ENCODE measurements at places on chromosomes 7 and 10.

- peak; percentile 87 for DNase-seq
These were observed 64.5 kb upstream of the SYPL1 start for GRCh38 chr7:106176414-106177299.

GRCh38 chr10:1368842-1369171, 312.6 kb downstream of the WDR37 start:
- peak; percentile 42 for DNase-seq

- DNase-seq = no peak
These were observed 225.3 kb downstream of the PTEN start for GRCh38 chr10:88088441-88089340.

GRCh38 chr10:972763-973162, 15.5 kb upstream of the GTPBP4 start:
- DNase-seq = no peak

- DNase-seq = no peak
These were observed 489.4 kb upstream of the SORCS1 start for GRCh38 chr10:107653832-107654287.

GRCh38 chr7:90611115-90611514, 15.0 kb downstream of the CDK14 start:
- no peak for DNase-seq

DNA sequence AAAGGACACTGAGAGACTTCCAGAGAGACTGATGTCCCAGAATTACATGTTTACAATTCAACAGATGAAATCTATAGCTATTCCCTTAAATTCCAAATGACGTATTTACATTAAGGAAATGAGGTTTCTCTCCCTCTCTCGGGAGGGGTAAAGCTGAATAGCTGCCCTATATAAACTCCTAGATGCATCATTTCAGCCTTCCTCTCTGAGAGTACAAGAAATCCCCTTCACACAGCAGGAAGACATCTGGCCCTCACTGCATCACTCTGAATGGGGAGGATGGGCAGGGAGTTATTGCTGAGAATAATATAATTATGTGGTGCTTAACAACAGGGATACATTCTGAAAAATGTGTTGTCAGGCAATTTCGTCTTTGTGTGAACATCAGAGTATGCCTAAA, 11.0 kb downstream of the POT1 start:
- no peak for DNase-seq

DNA sequence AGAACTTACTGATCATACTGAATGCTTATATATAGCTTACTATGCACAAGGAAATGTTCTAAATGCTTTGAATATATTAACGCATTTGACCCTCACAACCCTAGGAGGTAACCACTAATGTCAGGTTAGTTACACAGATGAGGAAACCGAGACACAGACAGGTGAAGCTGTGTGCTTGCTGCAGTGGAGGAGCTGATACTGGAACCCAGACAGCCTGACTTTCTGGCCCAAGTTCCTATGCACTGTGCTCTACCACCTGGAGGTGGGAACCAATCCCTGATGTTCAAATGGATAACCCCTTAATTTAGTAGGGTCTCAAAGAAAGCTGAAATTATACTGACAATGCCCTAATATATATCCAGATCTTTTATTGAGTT, 119.6 kb downstream of the SORBS1 start:
- no peak for DNase-seq

- no peak for DNase-seq
These were observed 76.0 kb upstream of the LEP start for GRCh38 chr7:128164955-128165670.

- no peak for DNase-seq
These were observed 326.9 kb downstream of the PLXNA4 start for GRCh38 chr7:132249256-132249971.

DNA sequence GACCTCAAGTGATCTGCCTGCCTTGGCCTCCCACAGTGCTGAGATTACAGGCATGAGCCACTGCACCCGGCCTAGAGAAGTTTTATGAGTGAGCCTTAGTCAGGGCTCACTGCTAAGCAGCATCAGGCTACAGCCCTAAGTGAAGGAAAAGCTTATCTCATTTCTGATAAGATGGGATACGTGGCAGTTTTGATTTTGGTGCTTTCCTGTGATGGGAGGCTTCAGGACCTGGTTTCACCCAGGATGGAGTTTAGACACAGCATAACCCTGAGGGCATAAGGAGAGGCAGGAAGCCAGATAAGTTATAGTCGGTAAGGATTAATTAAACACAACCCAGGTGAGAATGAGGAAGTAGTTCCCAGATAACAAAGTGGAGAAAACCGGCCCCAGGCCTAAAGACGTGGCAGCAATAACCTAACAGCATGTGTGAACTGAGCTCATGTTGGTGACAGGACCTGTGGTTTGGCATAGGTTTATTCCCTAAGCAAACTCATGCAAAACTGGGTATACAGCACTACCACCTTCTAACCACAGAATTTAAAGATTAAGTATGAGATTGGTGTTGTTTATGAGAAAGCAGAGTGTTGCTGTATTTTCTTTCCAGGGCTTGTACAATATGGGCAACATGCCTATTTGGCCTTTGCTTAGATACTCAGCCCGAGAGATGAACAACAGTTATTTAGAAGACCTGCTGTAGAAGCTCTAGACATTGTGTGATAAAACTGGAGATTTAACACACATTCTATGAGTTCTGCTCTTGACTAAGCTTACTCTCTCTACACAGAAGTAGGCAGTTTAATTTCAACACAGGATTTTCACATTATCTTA, 119.4 kb downstream of the COL28A1 start:
- DNase-seq = no peak

- DNase-seq = no peak
These were observed 332.1 kb upstream of the CELF2 start for GRCh38 chr10:10685566-10685965.

GRCh38 chr10:73186266-73186665, 18.3 kb downstream of the FAM149B1 start:
- DNase-seq = no peak

GRCh38 chr7:30865821-30866220, 45.8 kb upstream of the AQP1 start:
- no peak for DNase-seq

GRCh38 chr7:123972045-123972444, 47.0 kb downstream of the SPAM1 start:
- no peak for DNase-seq

GRCh38 chr10:6299743-6300105, 97.0 kb downstream of the PFKFB3 start:
- no peak for DNase-seq

GRCh38 chr7:657565-658119, 68.9 kb upstream of the DNAAF5 start:
- DNase-seq = no peak

DNA sequence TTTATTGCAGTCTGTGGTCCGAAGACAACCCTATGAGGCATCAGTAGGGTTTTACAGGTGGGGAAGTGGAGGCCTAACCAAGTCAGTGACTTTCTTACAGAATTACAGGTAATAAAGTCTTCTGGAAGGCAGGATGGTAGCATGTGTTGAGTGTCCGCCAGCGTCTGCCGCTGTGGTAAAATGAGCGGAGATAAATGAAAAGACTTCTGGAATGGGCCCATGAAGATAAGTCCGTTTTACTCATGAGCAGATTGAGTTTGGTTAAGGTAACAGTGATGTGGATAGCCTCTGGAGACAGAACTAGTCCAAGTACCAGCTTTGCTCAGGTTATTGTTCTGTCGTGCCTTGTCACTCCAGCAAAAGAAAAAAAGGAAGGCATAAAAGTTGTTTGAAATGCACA, 966 bp downstream of the FBH1 start:
- no peak for DNase-seq

DNA sequence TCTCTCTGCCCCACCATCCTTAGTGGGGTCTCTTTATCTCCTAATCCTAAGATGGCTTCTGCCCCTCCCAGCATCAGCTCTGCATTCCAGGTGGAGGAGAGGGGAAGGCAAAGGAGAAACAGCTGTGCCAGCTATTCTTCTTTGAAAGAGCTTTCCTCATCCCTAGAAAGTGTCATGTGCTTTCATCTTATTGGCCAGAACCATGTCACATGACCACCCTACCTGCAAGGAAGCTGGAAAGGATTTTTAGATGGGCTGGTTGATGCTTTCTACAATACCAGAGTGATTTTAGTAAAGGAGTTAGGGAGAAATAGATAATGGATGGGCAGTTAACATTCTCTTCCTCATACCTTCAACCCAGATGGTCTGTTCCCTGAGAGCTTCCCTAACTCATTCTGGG, 141.1 kb downstream of the INSYN2A start:
- no peak for DNase-seq

- peak; percentile 46 for DNase-seq
These were observed 1.3 kb upstream of the NMT2 start for GRCh38 chr10:15169555-15170401.

- no peak for DNase-seq
These were observed 57.1 kb upstream of the KCTD7 start for GRCh38 chr7:66571568-66571967.

DNA sequence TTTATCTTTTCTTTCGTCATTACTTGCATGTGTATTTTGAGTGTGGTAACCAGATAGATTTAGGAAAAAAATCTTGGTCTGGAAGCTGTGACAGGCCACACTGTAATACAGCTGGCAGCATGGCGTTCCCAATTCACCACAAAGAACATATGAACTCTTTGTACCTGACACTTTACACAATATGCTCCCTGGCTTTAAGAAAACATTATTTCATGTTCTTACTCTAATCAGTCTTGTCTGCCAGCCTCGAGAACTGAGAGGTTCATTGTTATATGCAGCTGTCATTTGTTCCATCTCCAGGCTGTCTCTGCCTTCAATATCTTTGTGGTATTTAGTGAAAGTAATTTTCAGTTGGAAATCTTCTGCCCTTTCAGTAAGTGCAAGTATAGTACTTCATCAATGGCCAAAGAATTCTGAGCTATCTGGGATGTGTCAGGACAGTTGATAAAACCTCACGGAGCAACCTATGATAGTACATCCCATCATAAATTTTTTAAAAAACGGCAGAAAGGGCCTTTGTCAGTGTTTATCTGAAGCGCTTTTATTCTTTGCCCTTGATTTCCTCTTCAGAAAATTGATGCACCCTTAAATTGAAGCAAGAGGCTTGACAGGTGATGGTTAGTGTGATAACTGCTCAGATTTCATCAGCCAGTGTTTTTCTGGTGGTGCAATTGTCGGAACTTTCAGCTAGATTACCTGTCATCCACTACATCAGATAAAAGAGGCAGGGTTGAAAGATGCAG, 146.3 kb upstream of the SP8 start:
- no peak for DNase-seq

- no peak for DNase-seq
These were observed 80.1 kb upstream of the ANKRD1 start for GRCh38 chr10:91000985-91001384.

DNA sequence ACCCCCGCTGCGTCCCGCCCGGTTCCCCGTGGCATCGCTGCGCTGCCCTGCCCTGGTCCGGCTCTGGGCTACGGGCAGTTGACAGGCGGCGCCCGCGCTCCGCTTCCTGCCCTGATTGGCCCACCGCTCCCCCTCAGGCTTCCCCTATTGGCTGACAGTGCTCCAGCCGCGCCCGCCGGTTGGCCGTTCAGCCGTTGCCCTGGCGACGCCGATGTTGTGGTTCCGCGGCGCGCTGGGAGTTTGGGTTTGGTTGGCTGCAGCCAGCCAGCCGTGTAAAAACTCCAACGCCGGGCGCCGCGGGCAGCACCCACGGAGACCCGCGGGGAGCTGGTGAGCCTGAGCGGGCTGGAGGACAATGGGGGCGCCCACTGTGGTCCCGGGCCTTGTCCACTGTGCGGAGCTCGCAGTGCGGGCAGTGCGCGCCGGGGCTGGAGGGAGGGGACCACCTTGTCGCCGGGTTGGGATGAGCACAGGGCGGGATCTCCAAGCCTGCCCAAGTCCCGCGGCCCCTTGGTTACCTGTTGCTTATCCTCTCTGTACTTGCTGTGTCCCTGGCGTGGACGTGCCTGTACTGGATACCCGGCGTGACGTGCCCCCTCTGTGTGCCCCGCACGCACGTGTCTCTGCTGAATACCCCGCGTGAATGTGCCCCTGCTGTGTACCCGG, at the start of gene C7orf57:
C7orf57 (plus strand) TSS at position 243 of the 666 bp plus-strand sequence. CDS start 766 bp downstream, outside the sequence.
- peak; percentile 91 for DNase-seq

- DNase-seq = no peak
These were observed 113.1 kb downstream of the ARL4A start for GRCh38 chr7:12800486-12800885.

GRCh38 chr10:61744469-61744868, 81.7 kb downstream of the CABCOCO1 start:
- DNase-seq = no peak

DNA sequence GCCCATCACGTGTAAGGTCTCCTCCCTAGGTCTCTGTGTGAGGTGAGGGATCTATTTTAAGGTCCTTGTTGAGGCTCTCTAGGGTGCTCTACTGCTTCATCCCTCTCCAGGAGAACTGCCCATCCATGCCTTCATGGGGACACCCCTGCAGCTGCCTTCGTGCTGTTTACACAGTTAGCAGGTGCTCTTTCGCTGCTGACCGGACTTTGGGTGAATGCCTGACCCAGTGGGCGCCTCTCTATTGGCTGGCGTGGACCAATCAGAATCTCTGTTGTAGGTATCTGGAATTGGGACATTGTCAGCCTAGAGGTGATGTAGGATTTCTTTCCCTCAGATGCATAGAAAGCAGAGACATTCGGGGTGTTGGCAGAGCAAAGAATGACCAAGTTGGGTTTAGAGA, 38.7 kb upstream of the HMX3 start:
- DNase-seq = no peak

DNA sequence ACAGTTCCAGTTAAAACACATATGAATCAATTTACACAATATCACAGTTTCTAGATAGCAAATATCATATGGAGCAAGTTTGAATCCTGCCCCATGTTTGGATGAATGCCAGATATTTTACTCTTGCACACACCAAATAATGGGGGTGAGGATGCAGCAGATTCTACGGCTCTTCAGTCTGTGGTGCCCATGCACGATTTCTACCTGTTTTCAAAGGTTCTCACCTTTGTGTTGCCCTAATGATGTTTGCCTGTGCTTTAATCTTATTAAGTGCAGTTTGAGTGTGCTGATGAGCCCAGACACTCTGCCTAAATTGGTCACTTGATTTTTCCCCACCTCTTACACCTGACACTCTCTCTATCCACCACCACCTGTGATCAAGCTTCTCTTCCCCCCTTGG, 119.6 kb downstream of the NPY start:
- DNase-seq = no peak

GRCh38 chr7:17719998-17720397, 220.3 kb downstream of the SNX13 start:
- DNase-seq = no peak

- DNase-seq = no peak
These were observed 2.5 kb downstream of the SEC24C start for GRCh38 chr10:73746721-73747120.

- no peak for DNase-seq
These were observed 191.1 kb upstream of the ADO start for GRCh38 chr10:62613424-62613823.

DNA sequence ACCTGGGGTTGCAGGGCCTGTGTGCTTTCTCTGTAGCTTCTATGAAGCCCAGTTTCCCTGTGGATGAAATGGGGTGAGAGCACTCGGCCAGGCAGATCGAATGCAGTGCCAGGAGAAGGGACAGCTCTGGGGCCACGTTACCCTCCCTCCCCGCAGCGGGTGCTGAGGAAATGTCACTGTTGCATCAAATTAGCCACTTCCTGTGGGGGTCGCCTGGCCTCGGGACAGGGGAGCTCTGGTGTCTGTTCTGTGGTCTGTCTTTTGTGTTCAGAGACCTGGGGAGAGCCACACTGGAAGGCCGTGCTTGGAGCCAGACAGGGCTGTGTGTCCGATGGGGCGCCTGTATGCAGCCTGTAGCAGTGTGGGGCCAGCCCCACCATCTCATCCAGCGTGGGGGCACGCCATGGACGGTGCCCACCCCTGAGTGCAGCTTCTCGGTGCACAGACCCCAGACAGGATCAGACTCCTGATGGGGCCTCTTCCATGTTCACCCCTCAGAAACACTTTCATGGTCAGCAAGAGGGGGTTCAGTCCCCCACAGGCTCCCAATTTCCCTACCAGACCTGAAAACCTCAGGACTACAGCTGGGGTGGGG, 13.6 kb downstream of the TTYH3 start:
- DNase-seq = no peak
